Umbilical cord (tissue), 2 donors: ENCODE measurements at places on chromosomes 2 and 18. TPM values are rescaled to one million over a fixed set of nuclear protein-coding genes. Genes with fewer than 3 reads are reported as not detected.

DNA sequence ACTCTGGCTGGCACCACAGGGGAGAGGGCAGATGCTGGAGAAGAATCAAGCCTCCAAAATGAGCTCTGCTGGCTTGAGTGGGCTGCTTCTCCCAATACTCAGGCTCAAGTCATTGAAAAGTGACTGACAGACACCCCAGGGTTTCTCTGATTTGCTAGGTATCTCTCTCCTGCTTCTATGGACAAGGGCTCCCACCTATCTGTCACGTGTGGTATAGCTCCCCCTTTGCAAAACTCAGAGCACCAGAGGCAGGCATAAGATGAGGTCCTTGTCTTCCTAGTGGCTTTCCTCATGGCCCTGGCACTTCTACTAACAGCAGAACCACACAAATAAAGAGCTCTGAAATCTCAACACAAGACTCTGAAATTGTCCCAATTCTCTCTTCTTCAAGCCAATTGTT is 105.2 kb downstream of the GALNT14 start:
- no peak for DNase-seq

DNA sequence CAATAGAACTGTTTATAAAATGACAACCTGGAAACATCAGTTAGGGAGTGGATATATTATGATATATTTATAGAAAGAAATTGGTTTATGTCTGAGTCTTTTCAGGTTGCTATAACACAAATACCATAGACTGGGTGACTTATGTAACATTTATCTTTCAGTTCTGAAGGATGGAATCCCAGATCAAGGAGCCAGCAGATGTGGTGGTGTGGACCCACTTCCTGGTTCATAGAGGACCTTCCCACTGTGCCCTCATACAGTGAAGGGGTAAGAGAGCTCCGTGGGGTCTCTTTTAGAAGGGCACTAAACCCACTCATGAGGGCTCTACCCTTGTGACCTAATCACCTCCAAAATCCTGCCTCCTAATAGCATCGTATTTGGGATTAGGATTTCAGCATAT is 86.7 kb downstream of the BCL2 start:
- DNase-seq: no peak

DNA sequence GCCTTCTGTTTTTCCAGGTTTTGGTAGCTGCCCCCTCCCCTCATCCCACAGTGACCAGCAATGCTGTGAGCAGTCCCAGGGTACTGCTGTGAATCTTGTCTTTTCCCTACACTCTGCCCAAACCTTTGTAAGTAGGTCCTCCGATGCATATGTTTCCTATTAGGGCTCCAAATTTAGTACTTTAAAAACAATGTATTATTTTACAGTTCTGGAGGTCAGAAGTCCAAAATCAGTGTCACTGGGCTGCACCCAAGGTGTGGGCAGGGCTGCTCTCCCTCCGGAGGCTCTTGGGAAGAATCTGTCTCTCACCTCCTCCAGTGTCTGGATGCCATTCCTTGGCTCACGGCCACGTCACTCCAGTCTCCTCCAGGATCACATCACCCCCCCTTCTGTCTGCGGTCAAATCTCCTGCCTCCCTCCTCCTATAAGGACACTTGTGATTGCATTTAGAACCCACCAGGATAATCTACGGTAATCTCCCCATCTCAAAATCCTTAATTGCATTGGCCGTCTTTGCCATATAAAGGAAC is 208.5 kb downstream of the SH3BP4 start:
- no peak for DNase-seq

DNA sequence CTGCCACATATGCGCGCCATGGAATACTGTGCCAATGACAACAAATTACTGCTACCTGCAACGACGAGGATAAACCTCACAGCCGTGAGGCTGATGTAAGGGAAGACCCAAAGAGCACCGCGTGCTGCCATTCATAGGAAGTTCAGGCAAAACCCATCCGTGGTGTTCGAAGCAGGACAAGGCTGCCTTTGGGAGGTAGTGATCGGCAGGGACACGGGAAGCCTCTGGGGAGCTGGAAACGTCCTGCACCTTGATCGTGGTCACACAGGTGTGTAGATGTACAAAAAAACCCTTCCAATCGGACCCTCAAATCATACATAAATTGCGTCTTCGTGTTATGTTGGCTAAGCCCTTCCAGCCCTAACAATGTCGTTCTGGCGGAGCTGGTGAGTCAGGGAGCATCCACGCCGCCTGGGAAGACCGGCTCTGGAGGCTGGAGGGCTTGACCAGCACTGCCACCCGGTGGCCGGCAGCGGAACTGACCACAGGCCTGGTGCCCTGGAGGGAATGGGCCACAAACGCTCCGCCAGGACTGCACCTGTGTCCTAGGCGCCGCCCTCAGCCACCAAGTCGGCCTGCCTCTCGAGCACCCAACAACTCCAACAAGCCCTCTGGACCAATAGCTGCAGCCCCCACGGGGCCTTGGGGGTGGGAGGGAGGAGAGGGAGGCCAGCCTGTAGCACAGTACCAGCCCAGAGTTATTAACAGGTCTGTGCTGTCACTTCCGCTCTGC is 4.1 kb upstream of the NEURL3 start:
- peak; percentile 84 for DNase-seq

Gene ACTG2
- 896 TPM for total RNA-seq

Gene SERPINB10
- total RNA-seq: 0.96 TPM

Gene MAP2
- total RNA-seq: 14.4 TPM
